Stimulated activated naive CD8-positive, alpha-beta T cell treated with anti-CD3 and anti-CD28 coated beads, Interleukin-15, amount 100 ng/mL, for 72 hours (primary cell): ENCODE measurements at places on chromosomes 16 and 17.
A peak's percentile ranks its signal among the peaks of the same experiment; 100 is the strongest.

DNA sequence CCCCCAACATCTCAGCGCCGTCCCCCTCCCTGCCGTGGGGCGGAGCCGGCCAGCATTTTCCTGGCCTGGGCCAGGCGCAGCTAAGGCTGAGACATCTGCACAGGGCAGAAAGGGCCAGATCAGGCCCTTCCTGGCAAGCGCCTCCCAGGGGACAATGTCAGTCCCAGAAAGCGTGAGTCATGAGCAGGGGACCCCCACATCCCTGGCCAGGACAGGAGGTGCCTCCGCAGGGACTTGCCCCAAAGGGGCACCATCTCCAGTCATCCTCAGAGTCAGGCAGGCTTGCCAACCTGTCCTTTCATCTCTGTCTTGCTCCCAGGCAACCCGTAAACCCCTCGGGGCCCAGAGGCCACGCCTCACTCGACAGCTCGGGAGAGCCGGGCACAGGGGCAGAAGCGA is 43.2 kb downstream of the SOCS1 start:
- DNase-seq = no peak

DNA sequence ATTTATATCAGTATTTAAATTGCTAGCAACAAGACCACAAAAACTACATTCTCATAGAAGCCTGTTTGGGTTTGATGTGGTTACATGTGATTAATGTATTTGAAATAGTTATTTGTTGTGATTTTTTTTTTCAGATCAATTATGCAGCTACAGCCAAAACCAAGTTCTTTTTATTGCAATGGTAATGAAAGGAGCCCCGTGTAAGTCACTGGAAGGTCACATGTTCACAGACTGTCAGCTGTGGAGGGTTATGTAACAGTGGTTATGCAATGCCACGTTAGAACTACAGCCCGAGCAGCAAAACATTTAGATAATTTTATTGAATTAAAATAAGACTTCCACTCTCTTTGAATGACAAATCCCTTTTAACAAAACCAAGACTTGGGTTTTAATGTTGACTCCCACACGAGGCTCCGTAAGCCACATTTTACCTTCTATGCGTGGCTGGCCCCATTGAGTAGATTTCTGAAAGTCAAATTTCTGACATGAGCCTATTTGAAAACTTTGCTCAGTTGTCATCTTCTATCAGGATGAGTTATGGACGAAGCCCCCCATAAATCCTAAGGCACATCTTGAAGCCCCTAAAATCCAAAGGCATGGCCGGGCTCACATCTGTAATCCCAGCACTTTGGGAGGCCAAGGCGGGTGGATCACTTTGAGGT is 41.8 kb upstream of the SEC14L1 start:
- DNase-seq = no peak

DNA sequence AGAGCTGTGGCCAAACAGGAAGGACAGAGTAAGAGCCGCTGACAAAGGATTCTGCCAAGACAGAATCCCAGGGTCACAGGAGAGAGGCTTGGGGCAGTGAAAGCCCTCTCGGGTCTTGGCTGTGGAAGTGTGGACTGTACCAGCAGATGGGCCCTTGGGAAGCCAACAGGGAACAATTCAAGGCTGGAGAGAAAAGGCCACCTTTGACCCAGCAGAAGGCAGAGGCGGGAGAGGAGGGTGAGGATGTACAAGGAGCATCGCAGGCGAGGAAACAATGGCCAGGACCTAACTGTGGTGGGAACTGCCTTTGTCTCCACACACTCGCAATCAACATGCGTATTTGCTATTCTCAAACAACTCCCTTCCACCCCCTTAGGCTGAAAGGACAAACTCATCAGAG is 15.7 kb downstream of the CARHSP1 start:
- DNase-seq = no peak

- DNase-seq = no peak
These were observed 20.9 kb downstream of the SPACA3 start for GRCh38 chr17:33012522-33013033.

GRCh38 chr17:77811521-77811920 is 147.0 kb upstream of the TNRC6C start:
- DNase-seq = no peak

GRCh38 chr16:15701975-15702970 is 52.2 kb downstream of the NDE1 start:
- no peak for DNase-seq

DNA sequence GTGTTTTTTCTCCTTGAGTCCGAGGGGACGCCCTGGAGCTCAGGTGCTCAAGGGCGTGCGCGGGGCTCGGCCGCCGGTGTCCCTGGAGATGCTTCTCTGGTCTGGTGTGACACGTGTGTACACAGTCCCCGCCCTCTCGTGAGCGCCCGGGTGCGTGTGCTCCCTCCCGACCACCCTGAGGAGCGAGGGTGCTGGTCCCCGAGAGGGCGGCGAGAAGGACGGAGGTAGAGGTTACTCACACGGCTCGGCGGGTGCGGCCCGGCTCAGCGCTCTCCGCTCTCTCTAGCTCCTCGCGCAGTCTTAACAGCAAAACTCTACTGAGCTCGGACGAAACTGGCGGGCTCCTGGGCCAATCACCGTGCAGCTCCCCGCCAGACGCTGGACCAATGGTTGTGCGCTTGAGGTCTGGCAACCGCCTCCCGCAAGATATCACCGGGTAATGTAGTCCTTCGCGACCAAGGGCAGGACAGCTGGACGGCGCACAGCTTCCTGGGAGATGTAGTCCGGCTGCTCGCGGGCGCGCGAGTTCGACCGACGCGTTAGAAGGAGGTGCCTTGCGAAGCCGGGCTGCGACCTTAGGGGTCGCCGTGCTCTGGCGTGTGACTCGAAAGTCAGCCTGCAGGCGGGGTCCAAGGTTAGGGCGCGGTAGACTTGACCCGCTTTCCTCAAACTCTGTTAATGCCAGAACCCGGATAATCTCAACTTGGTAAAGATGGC is at the start of gene SLC25A19:
SLC25A19 (minus strand) TSS at position 319 of the 717 bp plus-strand sequence. CDS start 2,669 bp downstream, outside the sequence.
- DNase-seq = peak; percentile 99

DNA sequence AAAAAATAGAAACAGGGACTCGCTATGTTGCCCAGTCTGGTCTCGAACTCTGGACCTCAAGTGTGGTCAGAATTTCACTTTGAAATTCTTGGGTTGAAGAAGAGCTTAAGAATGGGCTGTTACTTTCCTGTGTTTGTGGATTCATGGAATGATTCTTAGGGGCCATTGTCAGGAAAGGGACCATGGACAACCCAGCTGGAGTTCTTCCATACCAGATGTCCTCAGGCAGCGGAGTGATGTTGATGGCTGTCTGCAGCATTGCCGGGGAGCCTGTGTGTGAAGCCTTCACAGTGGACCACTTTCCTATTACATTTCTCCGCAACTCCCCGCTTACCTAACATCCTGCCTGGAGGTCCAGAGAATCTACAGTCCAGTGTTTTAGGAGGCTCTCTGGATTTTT is 145.9 kb downstream of the CLEC16A start:
- DNase-seq = no peak

- DNase-seq = no peak
These were observed 681 bp upstream of the TRAP1 start for GRCh38 chr16:3718019-3718391.

- no peak for DNase-seq
These were observed 287.4 kb downstream of the HAPSTR1 start for GRCh38 chr16:9378876-9379275.

- no peak for DNase-seq
These were observed 15.7 kb upstream of the KPNB1 start for GRCh38 chr17:47633996-47634395.
